ENCODE measurements at places on chromosomes 16 and 17.

- no peak for DNase-seq
These were observed 863 bp downstream of the ADPRM start for GRCh38 chr17:10698096-10698818.

- DNase-seq: no peak
These were observed 10.2 kb upstream of the CENPT start for GRCh38 chr16:67857547-67858233.

DNA sequence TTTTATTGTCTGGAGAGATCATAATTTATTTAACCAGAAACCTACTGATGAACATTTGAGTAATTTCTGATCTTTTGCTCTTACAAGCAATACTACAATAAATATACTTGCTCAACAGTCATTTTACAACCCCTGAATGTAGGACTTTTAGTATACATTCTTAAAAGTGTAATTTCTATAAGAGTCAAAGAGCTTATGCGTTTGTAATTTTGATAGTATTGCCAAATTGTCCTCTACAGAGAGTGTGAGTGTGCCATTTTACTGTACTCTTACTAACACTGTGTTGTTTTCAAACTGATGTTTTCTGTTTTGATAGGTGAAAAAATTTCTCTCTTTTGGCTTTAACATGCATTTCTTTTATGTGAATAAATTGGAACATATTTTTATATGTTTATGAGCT, 139.1 kb downstream of the FTO start:
- DNase-seq: no peak

DNA sequence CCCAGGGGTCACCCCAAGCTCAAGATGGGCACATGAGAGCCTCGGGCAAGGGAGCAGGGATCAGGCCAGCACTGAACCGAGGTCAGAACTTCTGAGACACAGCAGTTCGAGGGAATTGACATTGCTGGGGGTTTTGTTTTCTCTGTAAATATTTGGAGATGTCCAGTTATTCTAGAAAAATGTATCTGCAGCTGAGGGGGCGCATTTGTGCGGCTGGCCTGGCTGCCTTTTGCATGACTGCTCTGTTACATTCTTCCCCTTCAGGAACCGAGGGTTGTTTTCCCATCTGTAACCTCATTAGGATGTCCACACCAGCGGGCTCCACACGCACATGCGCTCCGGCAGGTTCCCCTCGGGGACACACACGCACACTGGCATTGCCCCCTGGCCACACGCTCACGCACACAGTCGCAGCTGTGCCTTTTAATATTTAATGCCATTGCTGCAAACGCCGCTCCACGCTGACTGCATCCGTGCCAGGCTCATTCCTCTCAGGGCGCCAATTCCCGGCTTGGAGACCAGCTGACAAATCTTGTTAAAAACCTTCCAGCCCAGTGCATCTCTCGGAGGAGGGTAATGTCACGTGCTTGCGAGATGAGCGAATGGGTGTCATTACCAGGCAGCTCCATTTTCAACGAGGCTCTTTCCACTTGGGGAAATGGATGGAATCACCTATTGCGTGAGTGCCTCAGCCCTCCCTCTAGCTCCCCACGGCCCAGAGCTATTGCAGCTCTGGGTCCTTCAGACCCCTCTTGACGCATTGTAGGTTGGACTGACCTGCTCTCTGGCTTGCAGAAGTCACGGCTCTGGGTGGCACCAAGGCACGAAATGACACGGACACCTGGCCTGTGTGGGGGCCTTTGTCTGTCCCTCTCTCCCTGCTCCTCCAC, 13.1 kb downstream of the CCR7 start:
- no peak for DNase-seq

DNA sequence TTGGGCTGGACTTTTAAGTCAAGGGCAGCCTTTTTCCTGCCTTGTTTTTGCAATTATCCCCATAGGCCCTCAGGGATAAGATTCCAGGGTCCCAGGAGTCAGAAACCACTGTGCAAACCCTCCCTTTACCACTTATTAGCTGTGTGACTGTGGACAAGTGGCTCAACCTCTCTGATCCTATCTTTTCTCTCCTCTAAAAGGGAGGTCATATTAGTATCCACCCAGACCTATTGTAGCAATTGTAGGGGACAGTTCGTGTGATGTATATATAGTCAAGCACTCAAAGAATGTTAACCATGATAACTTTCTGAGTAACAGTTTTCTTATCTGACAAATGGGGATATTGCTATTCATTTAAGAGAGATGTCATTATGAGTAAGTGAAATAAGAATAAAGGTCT, 68.2 kb downstream of the IRX5 start:
- no peak for DNase-seq

DNA sequence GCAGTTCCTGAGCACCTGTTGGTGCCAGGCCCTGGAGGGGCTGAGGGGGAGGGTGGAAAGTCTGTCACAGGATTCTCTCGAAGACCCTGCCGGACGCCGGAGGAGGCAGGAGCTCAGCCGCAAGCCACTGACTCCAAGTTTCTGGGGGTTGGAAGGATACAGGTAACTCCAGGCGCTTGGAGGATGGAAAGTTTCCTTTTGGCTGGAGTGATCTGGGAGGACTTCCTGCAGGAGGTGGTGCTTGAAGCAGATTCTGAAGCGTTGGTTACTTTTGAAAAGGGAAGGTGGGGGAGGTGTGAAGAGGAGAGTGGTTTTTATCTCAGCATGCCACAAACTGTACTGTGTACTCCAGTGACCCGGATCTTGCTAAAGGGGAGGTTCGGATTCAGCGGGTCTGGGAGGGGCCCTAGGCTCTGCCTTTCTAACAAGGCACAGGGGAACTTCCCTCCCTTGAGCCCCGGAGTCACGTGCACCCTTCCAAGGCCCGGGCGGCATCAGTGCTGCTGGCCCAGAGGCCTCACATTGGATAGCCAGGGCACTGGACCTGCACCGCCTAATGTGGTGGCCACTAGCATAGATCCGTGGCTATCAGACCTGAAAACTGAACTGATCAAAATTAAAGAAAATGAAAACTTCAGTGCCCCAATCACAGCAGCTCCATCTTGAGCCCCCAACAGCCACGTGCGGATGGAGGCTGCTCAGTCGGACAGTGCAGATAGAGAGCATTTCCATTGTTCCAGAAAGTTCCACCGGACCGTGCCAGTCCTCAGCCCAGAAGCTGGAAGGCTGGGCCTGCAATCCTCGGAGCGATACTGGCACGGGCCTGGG, 42.2 kb upstream of the GSE1 start:
- no peak for DNase-seq

- no peak for DNase-seq
These were observed 4.6 kb downstream of the CNGB1 start for GRCh38 chr16:57966204-57966771.

GRCh38 chr16:67304020-67304419, 22.5 kb downstream of the KCTD19 start:
- DNase-seq: no peak

GRCh38 chr17:82201498-82201910, 11.1 kb downstream of the CCDC57 start:
- DNase-seq: no peak
